Tibial nerve (tissue), 4 donors: ENCODE measurements at places on chromosomes 12 and 14.

GRCh38 chr14:101947577-101947903, 16.8 kb upstream of the DYNC1H1 start:
- peaks cover 29% of the 10 kb centered on the region for H3K4me1 ChIP-seq
- no peaks in the 10 kb centered on the region for H3K36me3 ChIP-seq
- peak overlapping the region; percentile 95 for H3K27ac ChIP-seq

DNA sequence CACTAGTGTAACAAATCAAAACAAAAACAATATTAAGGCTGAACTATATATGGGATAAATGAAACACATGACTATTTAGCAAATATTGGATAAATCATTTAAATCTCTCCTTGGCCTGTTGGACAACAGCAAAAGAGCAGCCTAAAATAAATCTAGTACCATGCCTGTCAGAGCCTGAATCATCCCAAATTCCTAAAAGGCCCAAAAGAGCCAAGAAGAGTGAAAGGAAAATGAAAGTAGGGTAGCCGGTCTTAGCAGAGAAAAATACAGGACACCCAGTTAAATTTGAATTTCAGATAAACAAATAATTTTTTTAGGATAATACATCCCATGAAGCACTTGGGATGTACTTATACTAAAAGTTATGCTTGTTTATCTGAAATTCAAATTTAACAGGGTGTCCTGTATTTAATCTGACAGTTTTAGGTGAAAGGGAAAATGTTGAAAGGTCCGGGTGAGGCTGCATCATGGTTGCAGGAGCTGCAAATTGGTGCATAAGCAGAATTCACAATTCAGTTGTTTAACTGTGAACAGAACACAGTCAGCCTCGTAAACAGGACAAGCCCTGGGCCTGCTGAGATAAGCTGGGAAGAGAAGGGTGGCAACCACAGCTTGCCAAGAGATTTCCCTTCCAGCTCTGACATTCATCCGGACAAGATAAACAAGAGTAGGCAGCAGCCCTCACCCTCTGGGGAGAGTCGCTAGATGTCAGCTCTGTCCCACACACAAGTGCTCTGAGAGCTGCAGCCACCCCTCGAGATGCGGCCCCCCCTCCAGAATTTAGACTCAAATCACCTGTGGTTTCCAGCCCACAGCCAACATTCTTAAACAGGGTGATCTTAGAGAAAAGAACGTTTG, 30.3 kb downstream of the DMAC2L start:
- H3K27ac ChIP-seq, result peak overlapping the region; percentile 71
- peak; percentile 61 for DNase-seq
- H3K4me1 ChIP-seq, result peaks cover 9% of the 10 kb centered on the region

DNA sequence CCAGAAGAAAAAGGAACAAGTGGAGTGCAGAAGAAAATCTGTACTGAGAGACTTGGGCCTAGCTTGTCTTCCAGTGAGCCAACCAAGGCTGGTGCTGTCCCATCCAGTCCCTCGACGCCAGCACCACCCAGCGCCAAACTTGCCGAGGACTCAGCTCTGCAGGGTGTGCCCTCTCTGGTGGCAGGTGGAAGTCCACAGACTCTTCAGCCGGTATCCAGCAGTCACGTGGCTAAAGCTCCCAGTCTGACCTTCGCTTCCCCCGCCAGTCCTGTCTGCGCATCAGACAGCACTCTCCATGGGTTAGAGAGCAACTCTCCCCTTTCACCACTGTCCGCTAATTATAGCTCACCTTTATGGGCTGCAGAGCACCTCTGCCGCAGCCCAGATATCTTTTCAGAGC, 15.6 kb downstream of the CIPC start:
- no peaks in the 10 kb centered on the region for H3K27me3 ChIP-seq
- no peak overlapping the region for H3K4me3 ChIP-seq
- peaks cover 33% of the 10 kb centered on the region for H3K4me1 ChIP-seq
- peaks cover 11% of the 10 kb centered on the region for H3K36me3 ChIP-seq
- no peak overlapping the region for H3K27ac ChIP-seq
- DNase-seq, result no peak

GRCh38 chr12:1798641-1799020, 21.7 kb upstream of the LRTM2 start:
- peaks cover 38% of the 10 kb centered on the region for H3K4me1 ChIP-seq
- no peaks in the 10 kb centered on the region for H3K27me3 ChIP-seq
- H3K27ac ChIP-seq, result no peak overlapping the region
- H3K36me3 ChIP-seq, result no peaks in the 10 kb centered on the region
- no peak overlapping the region for H3K4me3 ChIP-seq

DNA sequence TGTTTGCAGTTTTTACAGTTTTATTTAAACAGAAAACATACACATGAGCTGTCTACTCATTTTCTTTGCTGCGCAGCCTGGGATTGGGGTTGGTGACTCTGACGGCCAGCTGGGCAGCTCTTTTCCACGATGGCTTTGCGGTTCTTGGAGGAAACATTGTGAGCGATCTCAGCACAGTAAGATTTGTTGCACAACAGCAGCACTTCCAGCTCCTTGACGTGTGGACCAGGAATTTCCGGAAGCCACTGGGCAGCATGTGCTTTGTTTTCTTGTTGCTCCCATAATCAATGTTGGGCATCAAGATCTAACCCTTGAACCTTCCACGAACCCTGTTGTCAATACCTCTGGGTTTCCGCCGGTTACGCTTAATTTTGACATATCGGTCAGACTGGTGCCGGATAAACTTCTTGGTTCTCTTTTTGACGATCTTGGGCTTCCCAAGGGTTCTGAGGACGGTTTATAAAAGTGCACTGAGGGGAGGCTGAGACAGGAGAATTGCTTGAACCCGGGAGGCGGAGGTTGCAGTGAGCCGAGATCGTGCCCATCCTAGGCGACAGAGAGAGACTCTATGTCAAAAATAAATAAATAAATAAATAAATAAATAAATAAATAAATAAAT, 21.8 kb downstream of the FKBP11 start:
- no peak overlapping the region for H3K27ac ChIP-seq
- peak overlapping the region; percentile 44 for H3K4me3 ChIP-seq
- no peak for DNase-seq
- H3K36me3 ChIP-seq, result no peaks in the 10 kb centered on the region
- peaks cover 11% of the 10 kb centered on the region for H3K4me1 ChIP-seq

GRCh38 chr12:83954956-83955601, 957.5 kb downstream of the SLC6A15 start:
- DNase-seq, result no peak
- H3K4me1 ChIP-seq, result no peaks in the 10 kb centered on the region
- no peaks in the 10 kb centered on the region for H3K27me3 ChIP-seq
- H3K4me3 ChIP-seq, result no peak overlapping the region
- no peak overlapping the region for H3K27ac ChIP-seq

DNA sequence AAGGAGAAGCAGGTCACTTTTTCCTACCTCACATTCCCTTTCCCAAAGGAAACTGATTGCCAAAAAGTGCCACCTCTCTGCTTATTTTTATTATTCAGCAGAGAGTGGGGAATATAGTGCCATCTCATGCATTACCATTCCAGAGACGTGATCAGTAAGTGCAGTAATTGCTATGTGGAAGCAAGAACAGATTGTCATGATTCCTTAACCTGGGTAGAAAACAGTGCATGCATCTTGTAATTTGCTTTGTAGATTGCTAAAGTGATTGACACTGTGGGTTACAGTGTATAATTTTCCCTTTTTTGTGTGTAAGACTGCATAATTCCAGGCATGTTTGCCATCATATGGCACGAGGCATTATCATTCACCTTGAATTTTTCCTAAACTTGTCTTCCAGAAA, 332.5 kb downstream of the DIO2 start:
- no peaks in the 10 kb centered on the region for H3K36me3 ChIP-seq
- no peak overlapping the region for H3K27ac ChIP-seq
- H3K4me3 ChIP-seq, result no peak overlapping the region
- no peak for DNase-seq

GRCh38 chr12:91191513-91192111, 9.0 kb upstream of the DCN start:
- no peak overlapping the region for H3K27ac ChIP-seq
- H3K4me3 ChIP-seq, result no peak overlapping the region
- no peaks in the 10 kb centered on the region for H3K27me3 ChIP-seq
- no peaks in the 10 kb centered on the region for H3K4me1 ChIP-seq

DNA sequence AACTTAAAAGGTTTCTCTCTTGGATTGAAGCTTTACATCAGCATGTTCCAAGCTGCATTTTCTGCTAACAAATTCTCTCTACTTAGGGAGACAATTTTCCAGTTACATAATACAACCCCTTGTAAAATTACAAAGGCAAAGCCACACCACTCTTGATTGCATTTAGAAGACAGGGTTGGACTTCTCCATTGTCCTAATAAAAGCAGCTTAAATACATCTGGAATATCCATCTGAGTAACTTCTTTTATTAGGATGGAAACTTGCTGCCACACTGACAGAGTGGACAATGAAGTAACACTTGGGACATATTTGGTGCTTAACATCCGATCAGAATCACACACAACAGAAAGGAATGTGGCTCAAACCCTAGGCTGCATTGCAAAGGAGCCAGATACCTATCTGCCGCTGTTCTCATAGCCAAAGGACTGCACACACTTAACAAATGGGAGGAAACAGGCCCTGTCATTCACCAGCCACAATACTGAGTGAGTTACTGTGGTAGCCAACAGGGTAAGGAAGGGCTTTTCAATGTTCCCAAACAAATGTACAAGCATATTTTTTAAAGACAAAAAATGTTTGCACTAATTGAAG, 157.2 kb downstream of the PAX9 start:
- H3K27me3 ChIP-seq, result no peaks in the 10 kb centered on the region
- no peak for DNase-seq
- no peaks in the 10 kb centered on the region for H3K36me3 ChIP-seq
- H3K27ac ChIP-seq, result no peak overlapping the region
- H3K4me3 ChIP-seq, result no peak overlapping the region

GRCh38 chr14:56844406-56845002, 34.2 kb upstream of the OTX2 start:
- H3K4me3 ChIP-seq, result no peak overlapping the region
- no peak overlapping the region for H3K27ac ChIP-seq
- DNase-seq, result no peak
- no peaks in the 10 kb centered on the region for H3K4me1 ChIP-seq
- no peaks in the 10 kb centered on the region for H3K36me3 ChIP-seq
- H3K27me3 ChIP-seq, result no peaks in the 10 kb centered on the region

DNA sequence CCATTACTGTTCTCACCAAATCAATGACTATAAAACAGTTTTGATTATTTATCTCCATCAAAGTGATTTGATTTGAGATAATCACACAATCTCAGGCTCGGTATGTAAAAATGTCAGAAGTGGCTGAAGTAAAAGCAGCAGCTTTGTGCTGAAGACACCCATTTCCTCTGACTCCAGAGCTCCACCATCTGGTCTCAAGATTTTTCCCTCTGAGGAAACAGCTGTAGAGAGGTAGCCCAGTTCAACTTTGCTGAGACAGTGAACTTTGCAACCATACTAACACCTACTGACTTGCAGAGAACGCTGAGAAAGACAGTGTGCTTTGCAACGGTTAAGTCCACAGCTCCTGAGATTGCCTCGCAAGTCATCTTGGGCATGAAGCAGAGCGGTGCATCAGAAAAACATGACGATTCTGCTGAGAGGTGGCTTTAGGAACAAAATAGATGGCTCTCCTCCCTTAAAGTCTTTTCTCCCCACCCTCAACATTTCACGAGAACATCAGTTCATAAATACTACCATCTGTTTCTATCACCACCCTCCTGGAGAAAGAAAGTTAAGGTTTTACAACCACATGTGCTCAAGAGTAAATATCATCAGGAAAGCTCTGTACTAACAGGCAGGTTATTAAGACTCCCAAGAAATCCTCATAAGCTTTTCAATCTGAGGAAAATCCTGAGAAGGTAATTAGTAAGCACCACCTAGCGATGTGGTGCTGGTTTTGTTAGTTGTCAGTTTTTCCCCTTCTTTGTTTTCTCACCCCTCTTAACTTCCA, 34.8 kb downstream of the HIGD1C start:
- DNase-seq, result no peak
- no peaks in the 10 kb centered on the region for H3K36me3 ChIP-seq
- no peaks in the 10 kb centered on the region for H3K27me3 ChIP-seq
- no peak overlapping the region for H3K4me3 ChIP-seq

- DNase-seq, result no peak
- no peak overlapping the region for H3K4me3 ChIP-seq
- no peak overlapping the region for H3K27ac ChIP-seq
- no peaks in the 10 kb centered on the region for H3K27me3 ChIP-seq
- no peaks in the 10 kb centered on the region for H3K4me1 ChIP-seq
These were observed 159.4 kb downstream of the SLC5A8 start for GRCh38 chr12:101050631-101051030.

- DNase-seq, result no peak
- peaks cover 75% of the 10 kb centered on the region for H3K36me3 ChIP-seq
- no peak overlapping the region for H3K4me3 ChIP-seq
- no peak overlapping the region for H3K27ac ChIP-seq
These were observed 24.8 kb downstream of the FNTB start for GRCh38 chr14:65011538-65011937.

DNA sequence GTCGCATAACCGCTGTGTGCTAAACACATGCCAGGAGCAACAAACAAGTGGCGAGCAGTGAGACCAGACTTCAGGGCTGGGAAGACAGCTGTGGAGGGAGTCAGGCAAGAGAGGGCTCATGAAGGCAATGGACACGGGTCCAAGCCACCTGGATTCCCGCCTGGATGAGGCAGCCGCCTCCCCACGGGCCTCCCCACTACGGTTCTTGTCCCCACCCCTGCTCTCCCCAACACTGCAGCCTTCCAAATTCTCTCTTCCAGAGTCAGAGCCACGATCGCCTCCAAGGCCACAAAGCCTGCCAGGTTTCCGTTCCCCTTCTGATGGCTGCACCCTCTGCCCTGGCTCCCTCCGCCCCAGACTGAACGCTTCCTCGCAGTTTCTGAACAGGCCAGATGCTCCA, 36.1 kb upstream of the PIWIL1 start:
- no peak overlapping the region for H3K4me3 ChIP-seq
- no peaks in the 10 kb centered on the region for H3K4me1 ChIP-seq
- no peaks in the 10 kb centered on the region for H3K27me3 ChIP-seq
- H3K27ac ChIP-seq, result no peak overlapping the region
- DNase-seq, result no peak

- H3K4me3 ChIP-seq, result no peak overlapping the region
- no peak overlapping the region for H3K27ac ChIP-seq
- H3K4me1 ChIP-seq, result no peaks in the 10 kb centered on the region
- DNase-seq, result no peak
- no peaks in the 10 kb centered on the region for H3K27me3 ChIP-seq
- no peaks in the 10 kb centered on the region for H3K36me3 ChIP-seq
These were observed 40.5 kb downstream of the VEZT start for GRCh38 chr12:95258151-95258550.

DNA sequence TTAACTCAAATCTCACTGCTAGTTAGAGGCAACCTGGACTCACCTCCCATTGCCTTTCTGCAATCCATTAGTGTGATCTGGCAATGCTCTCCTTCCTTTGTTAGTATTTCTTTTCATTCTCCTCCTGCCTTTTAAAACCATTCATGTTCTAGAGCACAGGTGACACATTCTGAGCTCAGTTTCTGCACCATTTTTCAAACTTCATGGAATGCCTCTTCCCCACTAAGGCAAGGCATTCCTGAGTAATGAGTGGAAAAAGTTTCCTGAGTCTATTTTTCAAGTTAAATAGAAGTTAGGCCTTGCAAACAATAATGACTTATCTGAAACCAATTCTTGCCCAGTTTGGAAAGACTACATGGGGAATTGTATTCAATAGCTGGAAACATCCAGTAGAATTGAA, 1001.8 kb downstream of the BCL11B start:
- no peaks in the 10 kb centered on the region for H3K27me3 ChIP-seq
- DNase-seq, result no peak
- no peak overlapping the region for H3K4me3 ChIP-seq
- no peak overlapping the region for H3K27ac ChIP-seq
- H3K36me3 ChIP-seq, result no peaks in the 10 kb centered on the region
